ENCODE measurements at places on chromosomes 13 and 19.

DNA sequence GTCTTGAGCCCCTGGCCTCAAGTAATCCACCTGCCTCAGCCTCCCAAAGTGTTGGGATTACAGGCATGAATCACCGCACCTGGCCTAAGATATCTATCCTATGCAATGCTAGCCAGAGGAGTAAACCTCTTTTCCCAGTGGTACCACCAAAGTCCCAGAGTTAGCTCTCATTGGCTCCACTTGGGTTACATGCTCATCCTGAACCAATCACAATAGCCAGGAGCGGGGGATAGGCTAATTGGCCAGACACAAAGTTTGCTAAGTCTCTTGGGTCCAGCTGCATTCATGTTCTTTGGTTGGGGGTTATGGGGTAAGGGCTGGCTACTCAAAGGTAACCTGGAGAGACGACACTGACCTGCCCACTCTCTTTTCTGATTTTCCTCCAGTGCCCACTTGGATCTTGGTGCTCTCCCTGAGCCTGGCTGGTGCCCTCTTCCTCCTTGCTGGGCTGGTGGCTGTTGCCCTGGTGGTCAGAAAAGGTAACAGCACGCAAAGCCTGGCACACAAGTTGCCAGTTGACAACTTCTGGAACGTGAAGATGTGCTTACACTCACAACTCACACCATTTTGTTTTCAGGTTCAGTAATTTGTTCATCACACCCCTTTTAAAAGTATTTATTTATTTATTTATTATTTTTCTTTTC is 7.8 kb downstream of the C19orf38 start:
- no peak overlapping the region for H3K27ac ChIP-seq
- DNase-seq: no peak
- no peaks in the 10 kb centered on the region for H3K36me3 ChIP-seq
- H3K27me3 ChIP-seq: no peaks in the 10 kb centered on the region

DNA sequence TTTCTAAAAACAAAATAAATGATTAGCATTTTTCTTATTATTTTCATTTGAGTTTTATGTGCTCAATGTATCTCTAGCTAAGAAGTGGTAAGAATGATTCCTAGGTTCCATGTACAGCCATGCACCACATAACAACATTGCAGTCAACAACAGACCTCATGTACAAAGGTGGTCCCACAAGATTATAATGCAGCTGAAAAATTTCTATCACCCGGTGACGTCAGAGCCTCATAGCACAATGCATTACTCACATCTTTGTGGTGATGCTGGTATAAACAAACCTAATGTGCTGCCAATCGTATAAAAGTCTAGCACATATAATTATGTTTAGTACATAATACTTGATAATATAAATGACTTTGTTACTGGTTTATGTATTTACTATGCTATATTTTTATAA is 120.5 kb downstream of the SLC7A1 start:
- no peaks in the 10 kb centered on the region for H3K36me3 ChIP-seq
- no peak overlapping the region for H3K27ac ChIP-seq
- peaks cover 19% of the 10 kb centered on the region for H3K27me3 ChIP-seq
- no peak overlapping the region for H3K4me3 ChIP-seq
- no peaks in the 10 kb centered on the region for H3K4me1 ChIP-seq
- DNase-seq: no peak

- H3K4me1 ChIP-seq: no peaks in the 10 kb centered on the region
- no peak overlapping the region for H3K4me3 ChIP-seq
- H3K27me3 ChIP-seq: no peaks in the 10 kb centered on the region
- H3K27ac ChIP-seq: no peak overlapping the region
Measured at GRCh38 chr13:81488021-81488420, 1147.1 kb upstream of the SPRY2 start.

- no peaks in the 10 kb centered on the region for H3K27me3 ChIP-seq
- no peak for DNase-seq
- H3K27ac ChIP-seq: no peak overlapping the region
Measured at GRCh38 chr19:1494115-1494815, 3.3 kb downstream of the REEP6 start.

DNA sequence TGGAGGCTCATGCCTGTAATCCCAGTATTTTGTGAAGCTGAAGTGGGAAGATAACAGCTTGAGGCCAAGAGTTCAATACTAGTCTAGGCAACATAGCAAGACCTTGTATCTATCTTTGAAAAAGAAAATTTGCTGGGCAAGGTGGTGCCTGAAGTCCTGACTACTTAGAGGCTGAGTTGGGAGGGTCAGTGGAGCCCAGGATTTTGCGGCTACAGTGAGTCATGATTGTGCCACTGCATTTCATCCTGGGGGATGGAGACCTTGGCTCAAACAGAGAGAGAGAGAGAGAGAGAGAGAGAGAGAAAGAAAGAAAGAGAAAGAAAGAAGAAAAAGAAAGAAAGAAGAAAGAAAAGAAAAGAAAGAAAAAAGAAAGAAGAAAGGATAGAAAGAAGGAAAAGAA is 1872.3 kb upstream of the PCDH20 start:
- H3K4me3 ChIP-seq: no peak overlapping the region
- H3K36me3 ChIP-seq: no peaks in the 10 kb centered on the region
- H3K27ac ChIP-seq: no peak overlapping the region
- no peak for DNase-seq

DNA sequence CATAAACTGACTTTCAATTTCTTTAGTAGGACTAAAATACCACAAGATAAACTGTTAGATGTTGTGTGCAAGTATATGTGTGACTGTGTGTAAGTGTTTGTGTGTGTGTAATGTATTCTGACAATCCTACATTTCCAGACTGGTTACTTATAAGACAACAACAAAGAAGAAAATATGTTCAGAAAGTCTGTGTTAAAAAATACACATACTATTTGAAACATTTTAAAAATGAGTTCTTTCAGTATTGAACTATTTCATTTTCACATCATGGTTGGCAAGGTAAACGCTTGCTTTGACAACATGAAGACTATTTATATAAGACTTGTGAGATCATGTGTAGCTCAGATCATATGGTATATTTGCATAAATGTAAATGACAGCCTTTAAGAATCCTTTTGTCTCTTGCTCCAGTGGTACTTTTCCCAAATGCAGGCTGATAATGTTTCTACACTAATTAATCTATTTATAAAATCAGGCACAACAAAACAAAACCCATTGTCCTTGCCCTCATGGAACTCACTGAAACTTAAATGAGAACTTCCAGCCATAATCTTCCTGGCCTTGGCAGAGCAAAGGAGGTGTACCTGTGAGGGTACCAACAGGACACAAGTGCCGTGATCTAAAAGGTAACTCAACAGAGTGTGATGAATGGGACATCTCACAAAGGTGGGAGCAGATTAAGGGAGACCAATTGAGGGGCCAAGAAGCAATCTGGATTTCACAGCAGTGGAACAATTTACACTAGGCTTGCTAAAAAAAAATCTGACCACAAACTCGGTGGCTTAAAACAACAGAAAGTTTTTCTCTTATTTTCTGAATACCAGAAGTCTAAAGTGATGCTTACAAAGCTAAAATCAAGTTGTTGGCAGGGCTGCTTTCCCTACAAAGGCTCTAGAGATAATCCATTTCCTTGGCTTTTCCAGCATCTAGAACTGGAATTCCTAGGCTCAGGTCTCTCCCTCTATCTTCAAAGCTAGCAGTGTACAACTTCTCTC is 349.0 kb downstream of the TBC1D4 start:
- H3K4me3 ChIP-seq: no peak overlapping the region
- H3K27me3 ChIP-seq: no peaks in the 10 kb centered on the region
- DNase-seq: no peak
- H3K27ac ChIP-seq: no peak overlapping the region
- no peaks in the 10 kb centered on the region for H3K4me1 ChIP-seq

- H3K4me3 ChIP-seq: no peak overlapping the region
- no peak for DNase-seq
- H3K27me3 ChIP-seq: no peaks in the 10 kb centered on the region
- no peaks in the 10 kb centered on the region for H3K36me3 ChIP-seq
- H3K4me1 ChIP-seq: peaks cover 2% of the 10 kb centered on the region
Measured at GRCh38 chr19:45331411-45331810, 8.7 kb upstream of the CKM start.

- peaks cover 4% of the 10 kb centered on the region for H3K4me1 ChIP-seq
- no peak overlapping the region for H3K27ac ChIP-seq
- no peaks in the 10 kb centered on the region for H3K27me3 ChIP-seq
- H3K4me3 ChIP-seq: no peak overlapping the region
- H3K36me3 ChIP-seq: peaks cover 7% of the 10 kb centered on the region
Measured at GRCh38 chr13:114057166-114058050, 75.0 kb downstream of the RASA3 start.

- no peak overlapping the region for H3K4me3 ChIP-seq
- peaks cover 5% of the 10 kb centered on the region for H3K36me3 ChIP-seq
- H3K27ac ChIP-seq: no peak overlapping the region
- DNase-seq: no peak
Measured at GRCh38 chr19:35270381-35270811, 1.6 kb downstream of the USF2 start.

GRCh38 chr19:45163156-45163555 is 2.4 kb upstream of the NKPD1 start:
- peaks cover 76% of the 10 kb centered on the region for H3K4me1 ChIP-seq
- H3K36me3 ChIP-seq: no peaks in the 10 kb centered on the region
- no peak overlapping the region for H3K27ac ChIP-seq
- H3K27me3 ChIP-seq: peaks cover 50% of the 10 kb centered on the region
- no peak overlapping the region for H3K4me3 ChIP-seq

Data from esophagus squamous epithelium (tissue), 5 donors.